ENCODE measurements at places on chromosomes 7 and 10. TPM values are rescaled to one million over a fixed set of nuclear protein-coding genes. Genes with fewer than 3 reads are reported as not detected.

The CTAGE4 gene
- polyA plus RNA-seq = not detected

The CHAT gene
- not detected for polyA plus RNA-seq

The CALHM2 gene
- 2.6 TPM for polyA plus RNA-seq

The SH2B2 gene
- polyA plus RNA-seq = 2.3 TPM

The PRF1 gene
- not detected for polyA plus RNA-seq

The PODXL gene
- polyA plus RNA-seq = 33.6 TPM

The OR2A5 gene
- polyA plus RNA-seq = not detected

The DYNC1I1 gene
- not detected for polyA plus RNA-seq

The UPK3BL2 gene
- 3.9 TPM for polyA plus RNA-seq

The ITPRID1 gene
- polyA plus RNA-seq = not detected

The TMEM139 gene
- 0.42 TPM for polyA plus RNA-seq

The OPALIN gene
- not detected for polyA plus RNA-seq

The GRB10 gene
- polyA plus RNA-seq = 34.7 TPM

The NRCAM gene
- 134 TPM for polyA plus RNA-seq

The TFEC gene
- polyA plus RNA-seq = 0.01 TPM

The CCDC146 gene
- polyA plus RNA-seq = 2.0 TPM

The CISD1 gene
- 48.1 TPM for polyA plus RNA-seq

The ALOX5 gene
- polyA plus RNA-seq = 0.40 TPM

The OPN1SW gene
- polyA plus RNA-seq = not detected

The SSBP1 gene
- polyA plus RNA-seq = 430 TPM

The PANK1 gene
- polyA plus RNA-seq = 5.5 TPM

The AKR1D1 gene
- polyA plus RNA-seq = not detected

The ASB10 gene
- polyA plus RNA-seq = not detected

The AHR gene
- 9.1 TPM for polyA plus RNA-seq

The MCU gene
- polyA plus RNA-seq = 42.2 TPM

The MGAM2 gene
- polyA plus RNA-seq = 0.01 TPM

The CAMK2B gene
- 0.17 TPM for polyA plus RNA-seq

The THSD7A gene
- 5.7 TPM for polyA plus RNA-seq

The NPSR1 gene
- polyA plus RNA-seq = not detected

The KAZALD1 gene
- 2.9 TPM for polyA plus RNA-seq

The PRLHR gene
- polyA plus RNA-seq = not detected

The SORBS1 gene
- 0.73 TPM for polyA plus RNA-seq

The ZNF33B gene
- 11.1 TPM for polyA plus RNA-seq

The HERPUD2 gene
- 15.3 TPM for polyA plus RNA-seq

The AQP1 gene
- 0.50 TPM for polyA plus RNA-seq

The RPP30 gene
- polyA plus RNA-seq = 54.3 TPM
